ENCODE measurements at places on chromosomes 1 and 21.
A peak's percentile ranks its signal among the peaks of the same experiment; 100 is the strongest.

DNA sequence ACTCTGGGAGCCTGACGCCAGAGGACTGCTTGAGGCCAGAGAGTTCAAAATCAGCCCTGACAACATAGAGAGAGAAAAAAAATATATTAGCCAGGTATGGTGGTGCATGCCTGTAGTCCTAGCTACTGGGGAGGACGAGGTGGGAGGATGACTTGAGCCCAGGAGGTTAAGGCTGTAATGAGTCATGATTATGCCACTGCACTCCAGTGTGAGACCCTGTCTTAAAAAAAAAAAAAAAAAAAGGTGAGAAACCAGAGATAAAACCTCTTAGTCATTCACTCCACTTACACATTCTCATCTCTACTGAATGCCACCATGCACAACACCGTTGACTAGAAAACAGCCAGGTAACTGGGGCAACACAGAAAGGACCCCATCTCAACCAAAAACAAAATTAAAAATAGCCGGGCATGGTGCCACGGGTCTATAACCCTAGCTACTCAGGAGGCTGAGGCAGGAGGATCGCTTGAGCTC is 178.1 kb downstream of the SLC45A1 start:
- DNase-seq = no peak

- DNase-seq = no peak
These were observed 231.2 kb downstream of the DSCAM start for GRCh38 chr21:40615505-40616376.

GRCh38 chr1:38586993-38587646 is 272.5 kb downstream of the RRAGC start:
- peak; percentile 9 for DNase-seq

DNA sequence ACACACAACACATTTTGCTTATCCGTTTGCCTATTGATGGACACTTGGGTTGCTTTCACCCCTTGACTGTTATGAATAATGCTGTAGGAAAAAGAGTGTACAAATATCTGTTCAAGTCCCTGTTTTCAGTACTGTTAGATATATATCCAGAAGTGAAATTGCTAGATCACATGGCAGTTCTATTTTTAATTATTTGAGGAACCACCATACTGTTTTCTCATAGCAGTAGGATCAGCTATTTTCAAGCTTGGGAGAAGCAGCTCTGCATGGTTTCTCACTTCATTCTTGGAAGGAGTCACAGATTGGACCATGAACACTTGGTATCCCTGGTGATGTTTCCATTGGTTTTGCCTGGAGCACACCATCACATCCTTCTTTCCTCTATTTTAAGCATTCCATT is 114.4 kb upstream of the ZP4 start:
- no peak for DNase-seq

- DNase-seq = no peak
These were observed 182.6 kb downstream of the VAV3 start for GRCh38 chr1:107782217-107782845.

DNA sequence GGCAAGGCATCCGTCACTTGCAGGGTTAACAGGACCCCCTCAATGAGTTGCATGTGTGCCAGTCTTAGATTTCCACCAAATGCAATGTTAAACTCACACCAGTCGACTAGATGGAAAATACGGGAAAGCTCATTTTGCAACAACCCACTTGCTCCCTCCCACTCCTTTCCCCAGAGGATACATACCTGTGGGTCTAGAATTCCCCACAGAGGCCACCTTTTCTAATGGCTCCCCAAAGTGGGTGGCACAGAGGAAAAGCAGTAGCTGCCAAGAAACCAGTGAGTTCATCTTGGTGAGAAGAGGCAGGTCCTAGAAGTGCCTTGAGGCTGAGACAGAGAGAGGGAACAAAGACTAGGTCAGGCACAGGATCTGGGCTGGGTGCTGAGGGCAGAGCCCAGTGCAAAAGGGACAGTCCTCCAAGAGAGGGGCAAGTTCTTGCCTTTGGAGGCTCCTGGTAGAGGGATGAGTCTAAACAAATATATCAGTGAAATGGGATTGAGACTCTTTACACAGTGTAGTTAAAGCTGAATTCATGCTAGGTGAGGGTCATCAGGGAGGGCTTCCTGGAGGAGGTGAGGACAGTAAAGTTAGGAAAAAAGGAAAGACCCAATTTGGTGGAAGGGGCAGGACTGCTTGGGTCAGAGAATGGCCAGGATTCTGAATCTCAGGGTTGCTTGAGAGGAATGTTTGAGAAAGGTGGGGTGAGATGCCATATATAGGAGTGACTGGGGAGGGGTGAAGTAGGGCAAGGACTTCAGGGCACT is 3.5 kb downstream of the KISS1 start:
- no peak for DNase-seq

- no peak for DNase-seq
These were observed 5.1 kb upstream of the HMGCS2 start for GRCh38 chr1:119773711-119774241.

- no peak for DNase-seq
These were observed 16.0 kb downstream of the TRIM11 start for GRCh38 chr1:228390649-228391048.

- no peak for DNase-seq
These were observed 190.9 kb upstream of the ADGRL4 start for GRCh38 chr1:79197421-79197820.

GRCh38 chr1:76257823-76258222 is 183.3 kb downstream of the ST6GALNAC3 start:
- no peak for DNase-seq

- DNase-seq = no peak
These were observed 395.6 kb upstream of the PBX1 start for GRCh38 chr1:164163289-164163849.

Data from stimulated activated CD8-positive, alpha-beta memory T cell treated with anti-CD3 and anti-CD28 coated beads, Interleukin-4, amount 100 ng/mL, for 1 hour (primary cell).